ENCODE measurements at places on chromosomes 1 and 21.

DNA sequence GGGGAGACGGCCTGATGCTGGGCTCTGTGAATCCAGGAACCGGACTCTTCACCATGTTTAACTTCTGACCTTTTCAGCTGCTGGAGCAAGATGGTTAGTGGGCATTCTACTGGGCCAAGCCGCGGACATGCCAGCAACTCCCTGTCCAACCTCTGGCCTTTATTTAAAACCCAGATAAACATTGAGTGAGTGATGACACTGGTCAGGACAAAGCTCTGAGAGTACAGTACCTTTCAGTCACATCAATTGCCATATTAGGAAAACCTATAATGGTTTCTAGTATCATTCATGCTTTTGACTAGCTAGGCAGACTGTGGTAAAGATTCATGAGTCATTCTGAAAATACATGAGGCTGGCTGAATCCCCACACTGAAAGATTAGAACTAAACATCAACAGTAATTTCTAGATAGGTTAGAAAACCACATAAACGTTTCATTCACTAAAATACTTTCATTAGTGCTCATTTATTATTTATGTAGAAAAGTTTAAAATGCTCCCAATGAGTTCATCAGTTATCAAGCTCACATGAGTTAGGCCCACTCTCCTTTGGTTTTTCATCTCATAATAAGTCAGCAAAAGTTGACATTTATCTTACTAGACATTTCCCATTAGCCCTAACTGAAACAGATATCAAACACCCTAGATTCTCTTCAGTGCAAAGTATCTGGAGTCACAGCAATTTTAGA lies 7.1 kb upstream of the ACTA1 start:
- no peak for DNase-seq

GRCh38 chr1:238468068-238468467 lies 577.3 kb upstream of the ZP4 start:
- DNase-seq: no peak

DNA sequence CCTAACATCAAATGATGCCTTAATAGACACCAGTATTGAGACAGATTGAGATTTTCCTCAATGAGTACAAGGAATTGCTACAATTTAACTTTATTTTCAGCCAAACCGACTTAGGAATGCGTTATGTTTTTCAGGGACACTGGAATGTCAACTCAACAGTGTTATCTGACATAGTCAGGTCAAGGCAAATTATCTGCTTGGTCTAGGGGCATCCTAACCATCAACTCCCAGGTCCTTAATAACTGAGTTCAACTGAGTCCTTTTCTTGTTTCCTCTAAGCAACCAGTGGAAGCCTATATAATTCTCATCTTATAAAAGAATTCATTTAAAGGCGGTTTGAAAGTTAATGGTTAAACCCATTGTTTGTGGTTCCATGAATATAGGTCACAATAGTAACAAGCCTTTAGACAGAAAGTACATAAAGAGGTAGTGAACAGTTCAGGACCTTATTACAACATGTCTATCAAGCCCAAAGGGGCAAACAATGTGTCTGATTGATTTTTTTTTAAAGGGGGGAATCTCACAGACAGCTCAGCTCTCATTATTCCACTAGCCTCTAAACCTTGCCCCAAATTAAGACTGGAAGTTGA lies 32.3 kb upstream of the NR5A2 start:
- DNase-seq: no peak

GRCh38 chr1:29264773-29265389 lies 28.6 kb downstream of the PTPRU start:
- DNase-seq: no peak

- no peak for DNase-seq
Measured at GRCh38 chr21:25307489-25307888, 299.8 kb downstream of the MRPL39 start.

DNA sequence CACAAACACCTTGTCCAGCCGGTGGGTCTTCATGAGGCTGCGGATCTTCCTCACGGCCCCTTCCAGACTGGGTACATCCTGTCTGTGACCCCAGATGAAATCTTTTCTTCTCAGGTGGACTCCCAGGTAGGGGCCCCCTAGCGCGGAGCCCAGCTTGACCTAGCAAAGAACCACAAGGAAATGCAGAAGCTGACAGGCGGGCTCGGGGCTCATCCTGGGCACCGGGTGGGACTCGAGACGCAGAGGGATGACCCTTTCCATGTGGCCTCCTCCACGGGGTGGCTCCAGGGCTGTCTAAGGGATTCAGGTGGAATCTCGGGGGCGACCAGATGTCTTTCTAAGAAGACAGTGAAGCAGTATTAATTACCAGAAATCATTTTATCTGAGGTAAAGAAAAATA lies 17.8 kb downstream of the POFUT2 start:
- DNase-seq: no peak
